ENCODE measurements at places on chromosomes 11 and 22.

DNA sequence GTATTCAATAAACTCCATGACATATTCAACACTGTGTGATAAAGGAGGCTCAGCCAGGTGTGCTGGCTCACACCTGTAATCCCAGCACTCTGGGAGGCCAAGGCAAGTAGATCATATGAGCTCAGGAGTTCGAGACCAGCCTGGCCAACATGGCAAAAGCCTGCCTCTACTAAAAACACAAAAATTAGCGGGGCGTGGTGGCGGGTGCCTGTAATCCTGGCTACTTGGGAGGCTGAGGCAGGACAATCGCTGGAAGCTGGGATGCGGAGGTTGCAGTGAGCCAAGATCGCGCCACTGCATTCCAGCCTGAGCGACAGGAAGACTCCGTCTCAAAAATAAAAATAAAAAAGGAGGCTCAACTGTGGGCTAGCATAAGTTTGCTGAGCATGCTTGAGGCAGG is 4.1 kb upstream of the SLC25A18 start:
- DNase-seq, result no peak

DNA sequence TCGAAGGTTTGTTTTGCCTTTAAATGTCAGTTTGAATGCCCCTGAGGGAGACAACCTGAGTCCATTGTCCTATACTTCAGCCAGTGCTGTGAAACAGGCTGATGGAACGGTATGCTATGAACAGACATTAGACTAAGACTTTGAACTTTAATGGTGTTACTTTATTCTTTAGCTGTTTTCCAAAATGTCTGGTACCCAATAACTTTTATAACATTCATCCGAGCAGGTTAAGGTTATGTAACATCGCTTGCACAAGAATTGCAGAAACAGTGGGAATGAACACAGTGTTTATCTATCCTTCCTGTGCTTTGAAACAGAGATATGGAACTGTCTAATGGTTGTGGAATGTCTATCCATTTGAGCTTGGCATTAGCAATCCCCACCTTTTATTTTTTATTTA is 12.5 kb upstream of the PTS start:
- DNase-seq, result no peak

GRCh38 chr11:18173225-18173866 is 709 bp downstream of the MRGPRX4 start:
- DNase-seq, result no peak

GRCh38 chr11:64372802-64373597 is 14.0 kb downstream of the RPS6KA4 start:
- DNase-seq, result no peak

DNA sequence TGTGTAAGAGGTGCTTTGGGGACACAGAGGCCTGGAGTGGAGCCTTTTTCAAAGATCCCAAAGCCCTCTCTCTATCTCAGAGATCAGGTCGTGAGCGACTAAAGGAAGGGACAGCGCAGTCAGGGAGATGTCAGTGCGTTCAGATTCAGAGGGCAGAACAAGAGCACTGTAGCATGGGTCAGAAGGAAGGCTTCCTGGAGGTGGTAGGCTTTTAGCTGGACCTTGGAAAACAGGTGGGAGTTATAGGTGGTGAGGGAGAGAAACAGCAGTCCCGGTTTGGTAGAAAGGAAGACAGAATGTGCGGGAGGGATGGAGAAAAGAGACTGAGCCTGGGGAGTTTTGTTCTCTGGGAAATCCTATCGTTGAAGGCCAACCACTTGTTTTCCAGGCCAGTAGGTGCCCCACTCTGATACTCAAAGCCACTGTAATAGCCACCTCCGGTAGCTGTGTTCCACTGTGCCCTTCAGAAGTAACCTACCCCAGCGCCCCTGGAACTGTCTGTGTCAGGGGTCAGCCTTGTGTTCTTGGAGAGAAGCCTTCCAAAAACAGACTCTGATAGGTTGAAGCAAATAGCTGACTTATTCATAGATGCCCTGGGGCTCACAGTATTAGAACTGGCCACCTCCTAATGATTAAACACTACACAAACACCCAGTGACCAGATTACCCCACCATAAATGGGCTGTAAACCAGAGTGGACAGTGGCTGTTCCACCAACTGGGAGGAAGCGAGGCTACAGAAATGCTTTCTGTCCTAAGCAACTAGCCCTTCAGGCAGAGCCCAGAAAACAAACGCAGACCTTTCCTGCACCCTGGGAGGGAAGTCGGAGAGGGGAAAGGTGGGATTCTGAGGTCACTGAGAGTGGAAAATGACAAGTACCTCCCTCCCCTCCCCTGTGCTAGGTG is 157.7 kb downstream of the DBX1 start:
- no peak for DNase-seq
